ENCODE measurements at places on chromosomes 2 and 18. TPM values are rescaled to one million over a fixed set of nuclear protein-coding genes. Genes with fewer than 3 reads are reported as not detected.

Gene NAB1
- total RNA-seq: 36.8 TPM

Gene UNC50
- 26.7 TPM for total RNA-seq

DNA sequence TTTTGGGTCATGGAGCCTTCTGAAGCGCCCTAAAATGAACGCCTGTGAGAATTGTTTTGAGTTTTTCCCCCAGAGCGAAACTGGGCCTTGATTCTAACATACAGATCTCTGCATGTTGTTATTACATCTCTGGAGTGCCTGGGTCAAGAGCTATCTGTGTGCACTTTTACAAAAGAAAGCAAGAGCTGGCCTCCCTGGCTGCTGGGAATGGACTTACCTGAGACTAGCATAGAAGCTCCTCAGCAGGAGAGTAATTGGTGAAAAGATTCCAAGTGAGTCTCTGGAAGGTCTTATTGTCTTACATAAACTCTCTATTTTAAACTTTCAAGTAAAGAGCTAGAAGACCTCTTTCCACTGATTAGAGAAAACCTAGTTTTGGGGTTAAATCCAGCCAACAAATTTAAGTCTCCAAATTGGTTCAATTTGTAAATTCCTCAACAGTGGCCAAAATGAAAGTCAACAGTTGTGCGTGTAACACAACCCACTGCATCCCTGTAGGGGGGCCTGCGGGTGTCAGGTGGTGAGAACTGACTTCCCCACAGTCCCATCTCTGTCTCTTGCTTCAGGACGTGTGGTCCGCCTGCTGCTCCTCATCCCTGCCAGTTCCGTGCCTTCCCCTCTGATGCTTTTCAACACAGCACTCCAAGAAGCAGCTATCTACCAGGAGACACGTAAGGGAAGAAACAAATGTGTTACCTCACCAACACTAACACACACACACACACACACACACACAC, 206.1 kb downstream of the SH3BP4 start:
- no peak for DNase-seq
- H3K27ac ChIP-seq: no peak overlapping the region
- no peaks in the 10 kb centered on the region for H3K4me1 ChIP-seq
- no peaks in the 10 kb centered on the region for H3K27me3 ChIP-seq

GRCh38 chr2:33145459-33145858, 198.7 kb downstream of the LTBP1 start:
- no peaks in the 10 kb centered on the region for H3K36me3 ChIP-seq
- no peak overlapping the region for H3K27ac ChIP-seq
- H3K4me1 ChIP-seq: no peaks in the 10 kb centered on the region
- no peak overlapping the region for H3K4me3 ChIP-seq
- peaks cover 2% of the 10 kb centered on the region for H3K27me3 ChIP-seq

GRCh38 chr18:31553800-31554199, 37.9 kb upstream of the TTR start:
- no peak overlapping the region for H3K4me3 ChIP-seq
- H3K27ac ChIP-seq: no peak overlapping the region
- no peaks in the 10 kb centered on the region for H3K36me3 ChIP-seq
- no peak for DNase-seq

Measured in activated CD8-positive, alpha-beta memory T cell treated with anti-CD3 and anti-CD28 coated beads, Interleukin-2, amount 10 ng/mL, durations not matched to agents 7 days and 5 days (primary cell).